HTR-8/SVneo (cell line): ENCODE measurements at places on chromosomes 11 and 22.

GRCh38 chr22:25818541-25818940, 76.6 kb downstream of the MYO18B start:
- no peak for DNase-seq

DNA sequence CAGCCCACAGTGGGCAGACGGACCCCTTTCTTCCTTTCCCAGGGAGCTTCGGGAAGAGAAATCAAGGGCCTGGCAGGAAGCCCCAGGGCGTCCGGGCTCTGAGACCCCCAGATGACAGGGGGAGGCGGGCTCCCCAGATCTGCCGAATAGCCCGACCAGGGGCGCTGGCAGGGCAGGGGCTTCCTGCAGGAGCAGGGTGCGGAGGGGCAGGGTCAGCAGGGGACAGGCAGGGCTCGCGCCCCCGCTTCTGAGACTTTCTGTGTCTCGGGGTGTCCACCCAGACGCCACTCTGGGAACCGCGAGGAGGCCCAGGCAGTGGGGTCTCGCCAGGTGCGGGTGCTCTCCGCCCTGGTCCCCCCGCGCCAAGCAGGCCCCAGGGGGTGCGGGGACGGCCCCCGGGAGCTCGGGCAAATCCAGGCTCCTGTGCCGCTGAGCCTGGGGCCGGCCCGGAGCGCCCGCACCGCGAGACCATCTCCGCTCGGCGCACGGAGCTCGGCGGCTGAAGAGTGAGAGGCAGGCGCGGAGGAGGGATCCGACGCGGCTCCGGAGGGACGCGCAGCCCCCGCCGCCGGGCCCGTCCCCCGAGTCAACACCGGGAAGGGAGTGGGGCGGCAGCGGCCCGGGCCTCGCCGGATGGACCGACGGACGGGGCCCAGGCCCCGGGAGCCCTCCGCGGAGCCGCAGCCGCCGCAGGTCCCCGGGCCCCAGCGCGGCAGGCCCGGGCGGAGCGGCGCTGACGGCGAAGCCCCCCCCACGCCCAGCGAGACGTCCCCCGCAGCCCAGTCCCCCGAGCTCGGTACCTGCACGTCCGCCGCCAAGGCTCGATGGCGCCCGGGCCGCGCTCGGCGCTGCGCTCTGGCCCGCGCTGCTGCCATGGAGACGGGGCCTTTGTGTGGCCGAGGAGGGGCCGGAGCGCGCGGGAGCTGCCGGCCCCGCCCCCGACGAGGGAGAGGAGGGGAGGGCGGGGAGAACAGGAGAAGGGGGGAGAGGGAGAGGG, at the start of gene PLXNB2:
Gene PLXNB2, minus strand, starts transcription at position 894 of the 997 bp plus-strand sequence. CDS start 17,062 bp downstream, outside the sequence.
- peak; percentile 68 for DNase-seq

DNA sequence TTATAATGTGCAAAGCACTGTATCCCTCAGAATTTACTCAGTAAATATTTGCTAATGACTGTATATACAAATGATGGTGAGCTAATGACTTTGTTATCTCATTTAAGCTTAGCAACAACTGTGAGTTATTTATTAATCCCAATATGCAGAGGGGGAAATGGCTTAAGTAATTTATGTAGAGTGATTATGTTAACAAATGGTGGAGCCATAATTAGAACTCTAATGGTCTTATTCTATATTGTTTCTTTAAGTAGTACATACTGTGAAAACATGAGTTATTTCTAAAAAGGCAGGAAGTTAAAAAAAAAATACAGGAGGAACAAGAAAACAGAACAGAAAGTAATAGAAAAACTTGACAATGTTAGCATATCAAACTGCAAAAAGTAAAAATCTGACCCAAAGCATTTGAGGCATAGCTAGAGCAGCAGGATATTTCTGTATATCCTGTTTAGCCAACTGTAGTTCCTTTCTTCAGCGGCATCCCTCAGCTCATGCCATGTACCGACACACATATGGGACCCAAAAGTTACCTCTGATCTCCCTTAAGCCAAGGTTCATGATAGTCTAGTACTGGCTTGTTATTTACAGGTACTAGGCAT, 94.2 kb downstream of the FCHSD2 start:
- DNase-seq: no peak

GRCh38 chr11:37908219-37908548, 1310.1 kb upstream of the RAG2 start:
- no peak for DNase-seq

GRCh38 chr11:42774567-42774966, 537.2 kb upstream of the API5 start:
- DNase-seq: no peak

DNA sequence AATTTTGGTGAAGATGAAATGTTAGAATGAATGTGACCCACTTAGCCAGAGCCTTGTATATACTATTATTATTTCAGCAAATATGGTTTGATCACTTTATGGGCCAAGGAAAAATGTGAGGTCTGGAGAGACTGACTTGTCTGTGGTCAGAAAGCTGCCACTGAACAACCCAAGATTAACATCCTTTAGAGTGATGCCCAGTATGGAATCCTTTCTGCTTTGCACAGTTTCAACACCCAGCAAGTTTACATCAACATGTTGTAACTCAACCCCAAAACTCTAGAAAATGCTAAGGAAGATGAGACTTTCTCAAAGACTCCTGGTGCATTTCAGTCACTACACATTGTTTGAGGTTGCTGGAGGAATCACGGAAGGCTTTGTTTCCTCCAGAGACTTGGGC, 107.7 kb downstream of the SNX19 start:
- no peak for DNase-seq

DNA sequence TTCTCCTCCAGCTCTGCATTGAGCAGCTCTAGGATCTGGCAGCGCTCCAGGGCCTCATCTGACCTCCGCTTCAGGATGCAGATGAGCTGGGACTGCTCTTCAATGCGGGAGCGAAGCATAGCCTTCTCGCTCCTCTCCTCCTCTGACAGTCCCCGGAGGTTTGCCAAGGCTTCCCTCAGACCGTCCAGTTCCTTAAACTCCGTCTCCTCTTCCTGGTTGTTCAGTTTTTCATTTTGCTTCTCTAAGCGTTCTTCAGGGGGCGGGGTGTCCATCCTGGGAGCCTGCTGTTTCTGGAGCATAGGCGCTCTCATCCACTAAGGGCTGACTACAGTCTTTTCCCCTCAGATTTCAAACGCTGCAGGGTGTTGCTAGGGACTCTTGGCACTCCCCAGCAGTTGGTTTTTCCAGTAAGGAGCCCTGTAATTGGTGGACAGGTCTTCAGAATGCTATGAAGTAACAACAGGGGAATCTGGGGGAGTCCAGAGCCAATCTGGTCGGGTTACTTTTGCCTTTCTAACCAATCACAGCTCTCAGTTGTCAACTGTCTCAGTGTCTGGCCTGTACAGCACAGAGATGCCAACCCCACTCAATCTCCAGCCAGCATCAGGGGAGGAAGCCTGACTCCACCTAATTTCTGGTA, at the start of gene CCDC89:
Gene CCDC89, minus strand, starts transcription at position 376 of the 640 bp plus-strand sequence. Its CDS starts 65 bp downstream, at position 311.
- DNase-seq: peak; percentile 85
